ENCODE measurements at places on chromosomes 2 and 18.

- no peak for DNase-seq
Measured at GRCh38 chr18:46731316-46731715, 25.5 kb downstream of the ST8SIA5 start.

DNA sequence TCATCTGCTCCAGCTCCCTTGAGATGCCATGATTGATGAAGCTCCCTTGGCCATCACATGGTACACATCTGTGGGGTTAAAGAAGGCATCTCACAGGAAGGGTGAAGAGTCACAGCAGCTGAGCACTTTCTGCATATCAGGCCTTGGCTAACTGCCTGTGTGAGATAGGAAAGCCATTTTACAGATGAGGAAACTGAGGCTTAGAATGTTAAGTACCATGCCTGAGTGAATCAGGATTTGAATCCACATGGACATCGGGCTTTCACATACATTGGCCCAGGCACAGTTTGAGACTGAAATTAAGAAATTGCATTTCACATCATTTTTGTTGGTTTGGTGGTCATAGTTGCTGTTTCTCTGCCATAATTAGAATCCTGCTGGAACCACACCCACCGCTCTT lies 126.8 kb downstream of the BCL2L11 start:
- DNase-seq: no peak

GRCh38 chr2:224334726-224335125 lies 67.2 kb downstream of the FAM124B start:
- no peak for DNase-seq

DNA sequence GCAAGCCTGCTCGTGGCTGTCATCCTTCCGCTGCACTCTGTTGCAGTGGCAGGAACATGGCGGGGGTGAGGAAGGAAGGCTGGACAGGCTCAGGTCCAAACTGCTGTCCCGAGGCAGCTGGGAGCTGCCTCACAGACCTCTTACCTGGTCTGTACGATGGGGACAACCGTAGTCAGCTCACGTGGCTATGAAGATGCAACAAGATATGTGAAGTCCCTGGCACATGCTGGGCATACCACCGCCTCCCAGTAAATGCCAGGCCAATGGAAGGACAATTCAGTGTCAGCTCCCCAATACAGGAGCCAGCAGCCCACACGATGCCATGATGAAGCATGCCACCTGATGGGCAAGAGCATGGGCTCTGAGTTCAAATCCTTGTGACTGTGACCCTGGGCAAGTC lies 344.4 kb downstream of the CYRIA start:
- no peak for DNase-seq

- DNase-seq: no peak
Measured at GRCh38 chr18:58847383-58848071, 17.1 kb upstream of the ZNF532 start.

DNA sequence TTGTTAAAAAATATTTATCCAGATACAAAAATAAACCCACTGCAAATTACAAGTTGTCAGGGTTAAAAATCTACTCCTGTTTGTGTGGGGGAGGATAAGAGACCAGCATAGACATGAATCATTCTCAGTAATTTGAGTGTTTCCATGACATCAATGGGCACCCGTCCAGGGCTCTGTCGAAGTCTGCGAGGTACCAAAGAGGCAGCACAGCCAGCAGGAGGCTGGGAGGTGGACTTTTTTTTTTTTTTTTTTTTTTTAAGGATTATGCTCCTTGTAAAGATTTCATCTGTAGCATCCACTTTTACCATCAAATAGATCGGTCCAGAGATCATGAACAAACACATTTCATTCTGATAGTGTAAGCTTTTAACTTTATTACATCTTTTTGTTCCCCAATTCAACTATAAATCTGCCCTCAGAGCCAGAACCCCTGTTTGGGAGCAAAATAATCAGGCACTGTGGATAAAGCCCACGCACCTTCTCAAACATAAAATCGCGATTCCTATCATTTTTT lies 182.0 kb downstream of the TCF4 start:
- peak; percentile 97 for DNase-seq

DNA sequence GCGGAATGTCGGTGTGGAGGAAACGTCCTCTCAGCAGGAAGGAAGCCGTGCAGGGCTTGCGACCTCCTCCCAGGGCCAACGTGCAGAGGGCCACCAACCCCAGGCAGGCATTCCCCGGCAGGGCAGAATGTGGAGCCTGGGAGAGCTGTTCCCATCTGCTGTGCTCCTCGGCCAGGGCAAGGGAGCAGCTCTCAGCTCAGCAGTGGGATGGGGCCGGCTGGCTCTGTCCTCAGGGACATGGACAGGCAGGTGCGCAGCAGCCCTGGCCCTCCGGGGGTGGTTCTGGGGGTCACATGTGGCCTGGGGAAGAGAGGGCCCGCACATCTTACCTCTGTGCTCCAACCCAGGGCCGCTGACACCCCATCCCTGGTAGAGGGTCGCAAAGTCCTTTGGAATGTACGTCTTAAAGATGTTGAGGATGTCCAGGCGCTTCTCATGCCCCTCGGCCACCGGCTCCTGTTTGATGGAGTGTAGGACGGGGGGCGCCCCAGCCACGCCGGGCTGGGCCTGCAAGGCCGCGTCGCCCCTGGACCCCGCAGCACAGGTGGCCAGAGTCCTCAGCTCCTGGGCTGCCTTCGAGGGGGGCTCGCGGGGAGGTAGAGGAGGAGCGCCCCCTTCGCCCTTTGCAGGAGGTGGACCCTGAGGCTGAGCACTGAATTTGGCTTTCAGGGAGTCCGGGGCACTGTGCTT lies 116.4 kb downstream of the ZNF516 start:
- no peak for DNase-seq

DNA sequence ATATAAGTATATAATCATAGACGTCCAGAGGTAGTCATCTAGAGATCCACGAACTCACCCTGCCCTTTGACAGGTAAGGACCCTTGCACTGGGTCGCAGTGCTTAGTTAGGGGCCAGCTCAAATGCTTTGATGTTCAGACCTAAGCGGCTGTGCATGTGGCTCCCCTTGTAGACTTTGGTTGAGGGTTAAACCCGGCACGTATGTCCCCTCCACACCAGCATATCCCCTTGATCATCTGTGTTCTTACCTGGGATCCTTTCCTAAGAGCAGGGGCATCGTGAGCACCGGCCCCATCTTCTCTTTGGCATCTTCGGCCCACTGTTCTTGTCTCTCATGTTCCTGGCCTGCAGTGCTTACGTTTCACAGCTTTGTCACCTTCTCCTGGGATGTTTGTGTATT lies 31.4 kb downstream of the GRHL1 start:
- DNase-seq: no peak

- no peak for DNase-seq
Measured at GRCh38 chr2:30159766-30160165, 13.0 kb downstream of the YPEL5 start.

DNA sequence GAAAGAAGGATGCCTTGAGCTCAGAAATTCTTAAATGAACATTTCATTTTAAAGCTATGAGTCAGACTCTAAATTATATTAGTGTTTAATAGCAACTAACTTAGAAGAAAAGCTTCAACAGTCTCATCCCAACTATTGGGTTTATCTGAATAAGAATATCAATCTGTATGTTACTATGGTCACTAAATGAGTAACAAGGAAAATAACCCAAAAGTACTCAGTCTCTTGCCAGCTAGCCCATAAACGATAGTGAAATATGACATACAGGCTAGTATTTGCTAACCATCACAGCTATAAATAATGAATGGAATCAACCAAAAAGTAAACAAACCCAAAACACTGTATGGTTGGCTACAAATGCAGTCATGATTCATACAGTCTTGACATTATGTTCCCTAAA lies 174.9 kb downstream of the RAB3GAP1 start:
- peak; percentile 16 for DNase-seq

DNA sequence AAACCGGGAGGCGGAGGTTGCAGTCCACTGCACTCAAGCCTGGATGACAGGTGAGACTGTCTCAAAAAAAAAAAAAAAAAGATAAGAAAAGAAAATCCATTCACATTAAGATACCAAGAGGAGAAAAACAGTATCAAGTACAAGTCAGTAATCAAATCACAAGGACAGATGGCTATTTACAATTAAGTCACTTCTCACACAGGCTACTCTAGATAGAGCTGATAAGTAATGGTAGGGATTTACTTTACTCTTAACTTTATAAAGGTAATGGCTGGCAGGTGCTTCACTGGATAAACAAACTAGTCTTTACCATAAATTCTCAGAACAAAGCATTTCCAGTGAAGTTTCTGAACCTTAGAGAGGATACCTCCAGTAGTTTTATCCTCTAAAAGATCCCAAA lies 11.5 kb downstream of the SF3B1 start:
- DNase-seq: no peak

DNA sequence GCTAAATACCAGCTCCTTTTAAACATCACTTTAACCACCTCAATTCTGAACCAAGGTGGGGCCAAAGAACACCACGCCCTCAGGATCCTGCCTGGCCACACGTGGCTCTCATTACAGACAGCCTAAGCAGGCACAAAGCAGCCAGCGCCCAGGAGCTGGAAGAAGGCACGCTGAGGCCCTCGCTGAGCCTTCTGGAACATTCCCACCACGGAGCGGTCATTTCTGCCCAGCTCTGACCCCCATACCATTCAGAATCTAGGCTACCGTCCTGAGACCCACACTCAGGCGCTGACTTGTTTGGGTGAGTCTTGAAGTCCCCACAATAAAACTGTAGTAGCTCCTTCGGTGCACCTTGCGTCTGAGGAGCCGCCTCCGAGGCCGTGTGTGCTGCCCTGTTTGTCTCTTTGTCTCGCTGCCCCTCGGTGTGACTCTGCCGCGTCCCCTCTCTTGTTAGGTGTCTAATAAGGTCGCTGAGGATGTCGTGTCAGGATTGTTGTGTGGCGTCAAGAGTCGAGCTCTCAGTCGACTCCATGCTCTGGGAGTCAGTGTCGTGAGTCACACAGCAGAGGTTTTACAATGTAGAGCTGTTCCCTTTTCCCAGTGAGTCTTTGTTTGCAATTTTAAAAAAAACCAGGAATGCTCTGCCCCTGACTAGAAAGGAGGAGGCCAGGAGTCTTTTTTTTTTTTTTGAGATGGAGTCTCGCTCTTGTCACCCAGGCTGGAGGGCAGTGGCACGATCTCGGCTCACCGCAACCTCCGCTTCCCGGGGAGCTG lies 242.4 kb downstream of the KLHL29 start:
- no peak for DNase-seq

GRCh38 chr2:159054985-159055384 lies 86.5 kb downstream of the TANC1 start:
- DNase-seq: no peak

DNA sequence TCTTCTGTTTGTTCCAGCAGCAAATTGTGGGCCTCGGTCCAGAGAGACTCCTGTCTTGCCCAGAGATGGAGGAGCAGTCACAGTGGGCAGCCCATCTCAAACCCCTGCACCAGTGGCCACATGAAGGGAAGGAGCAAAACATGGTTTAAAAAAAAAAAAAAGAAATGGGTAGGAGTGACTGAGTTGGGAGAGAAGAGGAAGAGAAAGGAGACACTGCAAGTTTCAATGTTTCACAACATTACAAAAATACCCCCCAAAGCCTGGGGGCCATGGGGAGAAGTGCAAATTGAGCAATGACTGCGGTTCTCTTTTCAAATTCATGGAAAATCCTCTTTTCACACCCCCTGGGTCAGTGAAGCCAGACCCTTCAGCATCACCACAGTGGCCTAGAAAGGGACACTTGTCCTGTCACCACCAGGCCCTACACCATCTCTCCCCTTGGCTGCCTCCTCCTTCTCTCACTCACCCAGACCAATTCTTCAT lies 117.1 kb downstream of the ZFP36L2 start:
- DNase-seq: no peak

DNA sequence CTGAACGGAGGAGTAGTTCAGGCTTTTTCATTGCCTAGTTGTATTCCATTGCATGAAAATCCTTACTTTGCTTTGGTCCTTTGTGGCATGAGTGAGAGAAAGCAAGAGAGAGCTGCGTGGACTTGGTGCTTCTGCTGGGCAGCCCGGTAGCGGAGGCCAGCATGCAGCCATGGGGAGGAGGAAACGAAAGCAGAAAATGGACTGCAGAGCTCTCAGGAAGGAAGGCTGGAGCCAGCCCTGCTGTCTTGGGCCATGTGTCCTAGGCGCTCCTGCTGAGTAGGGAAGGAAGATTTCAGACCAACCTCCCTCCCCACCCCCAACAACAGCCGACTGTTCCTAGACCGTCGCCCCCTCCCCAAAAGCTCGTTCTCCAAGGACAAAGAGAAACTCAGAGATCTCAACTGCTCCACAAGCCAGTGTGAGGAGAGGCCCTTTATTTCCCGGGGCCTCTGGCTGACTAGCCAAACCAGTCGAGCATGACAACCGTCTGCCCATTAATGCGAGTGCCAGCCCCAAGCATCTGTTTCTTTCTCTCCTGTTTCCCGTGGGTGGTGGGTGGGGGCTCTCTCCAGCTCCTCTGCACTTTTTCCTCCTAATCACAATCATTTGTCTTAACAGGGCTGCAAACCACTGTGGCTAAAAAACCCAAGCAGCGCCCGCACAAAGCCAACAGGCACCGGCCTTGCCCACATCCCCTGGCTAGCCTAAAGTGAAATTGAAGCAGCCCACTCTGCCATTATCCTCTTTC lies 66.8 kb upstream of the FZD7 start:
- DNase-seq: no peak

DNA sequence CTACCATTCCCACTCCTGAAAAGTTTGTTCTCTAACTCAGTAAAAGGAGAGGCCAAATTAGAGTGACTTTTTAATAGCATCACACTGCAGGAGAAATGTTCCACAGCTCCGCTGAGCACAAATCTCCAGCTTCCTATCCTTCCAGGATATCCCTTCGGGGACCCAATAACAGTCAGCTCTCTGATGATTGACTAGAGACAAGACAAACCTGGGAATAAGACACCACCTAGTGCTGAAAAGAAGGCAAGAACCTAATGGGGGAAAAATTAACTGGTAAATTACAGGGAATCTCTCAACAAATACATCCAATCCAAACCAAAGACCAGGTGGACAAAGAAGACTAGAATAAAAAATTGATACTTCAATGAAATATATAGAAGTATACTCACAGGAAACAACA lies 977.1 kb upstream of the SOX11 start:
- no peak for DNase-seq

DNA sequence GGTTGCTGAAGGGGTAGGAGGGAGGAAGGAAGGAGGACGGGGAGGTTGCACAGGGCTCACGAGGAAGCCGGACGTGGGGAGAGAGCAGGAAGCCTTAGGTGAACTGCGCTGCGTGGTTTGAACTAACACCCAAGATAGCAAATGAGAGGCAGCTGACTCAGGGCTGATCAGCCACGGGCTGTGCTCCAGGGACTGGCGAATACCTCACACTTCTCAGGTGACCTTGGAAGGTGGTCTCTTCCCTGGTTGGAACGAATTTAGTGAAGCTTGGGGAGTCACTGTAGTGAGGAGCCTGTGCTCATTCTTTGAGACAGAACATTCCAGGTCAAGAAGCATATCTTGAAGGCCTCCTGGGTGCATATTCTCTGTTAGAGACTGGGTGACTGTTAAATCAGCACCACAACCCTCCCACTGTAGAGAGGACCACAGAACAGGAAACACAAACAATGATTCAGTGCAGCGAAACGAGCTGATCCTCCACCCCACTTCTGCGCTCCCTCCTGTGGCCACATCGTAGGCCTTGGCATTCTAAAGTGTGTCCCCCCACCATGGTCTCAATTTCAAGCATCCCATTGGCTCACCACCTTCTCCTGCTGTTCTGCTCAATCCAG lies 33.8 kb downstream of the TOGARAM2 start:
- DNase-seq: peak; percentile 28

GRCh38 chr2:176873403-176873802 lies 339.2 kb upstream of the HNRNPA3 start:
- DNase-seq: peak; percentile 14

All from fibroblast of upper back skin (primary cell).